Tracheal epithelial cell (primary cell): ENCODE measurements at places on chromosomes 2 and 18. TPM values are rescaled to one million over a fixed set of nuclear protein-coding genes. Genes with fewer than 3 reads are reported as not detected.

Gene CIB4
- total RNA-seq = not detected in 2 replicates

Gene RFX8
- total RNA-seq = not detected in 2 replicates

Gene SULT1C4
- 4.8 TPM in 1 of 2 replicates, not detected in the other for total RNA-seq

Gene AQP4
- total RNA-seq = under 0.01 and 0.72 TPM in 2 replicates

Gene REG3A
- not detected in 2 replicates for total RNA-seq

Gene ATP8B1
- 29.2 and 39.0 TPM in 2 replicates for total RNA-seq

Gene LOXL3
- 0.21 and 1.4 TPM in 2 replicates for total RNA-seq

Gene CERKL
- 0.72 TPM in 1 of 2 replicates, not detected in the other for total RNA-seq

Gene CDH19
- total RNA-seq = under 0.01 TPM in 2 replicates

Gene DSC2
- total RNA-seq = 65.4 and 69.6 TPM in 2 replicates

Gene EMILIN2
- 1.3 and 4.3 TPM in 2 replicates for total RNA-seq

Gene TMEM18
- total RNA-seq = 36.2 and 40.5 TPM in 2 replicates
